Activated T-cell treated with anti-CD3 and anti-CD28 coated beads for 48 hours (primary cell): ENCODE measurements at places on chromosomes 4 and X.
A peak's percentile ranks its signal among the peaks of the same experiment; 100 is the strongest.

DNA sequence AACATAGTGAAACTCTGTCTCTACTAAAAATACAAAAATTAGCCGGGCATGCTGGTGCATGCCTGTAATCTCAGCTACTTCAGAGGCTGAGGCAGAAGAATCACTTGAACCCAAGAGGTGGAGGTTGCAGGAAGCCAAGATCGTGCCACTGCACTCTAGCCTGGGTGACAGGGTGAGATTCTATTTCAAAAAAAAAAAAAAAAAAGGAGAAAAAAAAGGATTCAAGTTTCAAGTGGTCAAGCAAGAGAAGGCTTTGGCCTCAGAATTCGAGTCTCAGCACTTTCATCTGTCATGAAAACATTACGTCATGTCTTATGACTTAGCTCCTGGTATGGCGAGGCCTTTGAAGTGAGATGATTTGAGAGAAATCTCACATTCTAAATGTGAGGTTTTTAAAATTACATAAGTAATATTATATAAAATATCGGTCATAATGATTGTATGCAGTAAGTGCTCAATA lies 21.2 kb upstream of the DHRSX start:
- no peak for DNase-seq

DNA sequence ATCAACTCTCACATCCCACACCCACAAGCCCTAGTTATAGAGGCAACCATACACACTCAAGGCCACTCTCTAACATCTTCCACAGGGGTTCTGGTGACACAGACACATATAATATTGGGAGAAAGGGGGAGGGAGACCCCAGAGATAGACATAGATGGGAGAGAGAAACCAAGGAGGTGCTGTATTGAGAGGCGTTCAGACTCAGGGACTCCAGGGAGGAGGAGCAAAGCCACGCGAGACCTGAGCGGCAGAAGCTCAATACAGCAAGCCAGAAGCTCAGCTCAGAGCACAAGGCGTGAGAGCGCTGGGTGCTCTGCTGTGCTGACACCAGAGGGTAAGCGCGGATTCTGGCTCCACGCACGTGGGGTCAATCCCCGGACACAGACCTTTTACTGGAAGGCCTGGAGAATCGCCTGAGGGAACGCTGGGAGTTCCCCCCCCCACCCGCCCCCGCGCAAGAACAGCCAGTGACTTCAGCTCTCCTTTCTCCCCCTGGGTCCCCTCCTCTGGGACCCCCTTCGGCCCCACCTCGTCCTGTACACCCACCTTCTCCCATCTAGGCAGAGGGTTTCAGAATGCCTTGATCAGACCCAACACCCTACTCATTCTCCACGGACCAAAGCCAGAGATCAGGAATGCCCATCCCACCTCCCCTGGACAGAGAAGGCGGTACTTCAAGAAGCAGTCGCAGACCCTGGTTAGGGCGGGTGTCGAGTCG lies 8.7 kb downstream of the MSX1 start:
- DNase-seq: no peak

DNA sequence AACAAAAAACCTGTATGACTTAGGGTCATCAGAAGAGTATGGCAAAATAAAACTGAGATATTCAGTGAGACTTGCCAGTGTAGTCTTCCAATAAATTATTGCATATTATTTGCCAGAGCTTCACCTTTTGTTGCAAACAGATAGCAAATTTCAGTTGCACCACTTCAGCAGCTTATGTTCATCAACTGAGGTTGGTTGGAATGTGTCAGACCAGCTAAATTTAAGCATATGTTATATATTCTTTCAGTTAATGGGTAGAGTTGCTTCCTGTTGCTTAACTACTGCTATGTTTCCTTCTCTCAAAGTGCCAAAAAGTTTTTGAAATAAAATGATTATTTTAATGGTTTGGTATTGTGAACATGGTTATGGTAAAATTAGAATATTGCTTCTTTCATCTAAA lies 61.5 kb downstream of the GALNT7 start:
- DNase-seq: no peak

DNA sequence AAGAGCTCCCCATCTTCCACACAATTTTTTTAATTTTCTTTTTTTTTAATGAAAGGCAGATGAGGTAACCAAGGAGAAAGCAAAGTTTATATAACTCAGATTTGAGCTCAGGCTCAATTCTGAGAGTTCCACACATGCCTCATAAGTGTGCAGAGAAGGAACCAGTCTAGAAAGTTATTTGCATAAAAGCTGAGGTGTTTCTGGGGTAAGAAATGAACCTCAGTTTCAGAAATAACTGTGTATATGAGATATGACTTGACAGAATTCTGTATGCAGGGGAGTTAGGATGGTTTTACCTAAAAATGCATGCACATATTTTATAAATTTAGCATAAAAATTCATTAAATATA lies 51.3 kb downstream of the DTHD1 start:
- DNase-seq: no peak

DNA sequence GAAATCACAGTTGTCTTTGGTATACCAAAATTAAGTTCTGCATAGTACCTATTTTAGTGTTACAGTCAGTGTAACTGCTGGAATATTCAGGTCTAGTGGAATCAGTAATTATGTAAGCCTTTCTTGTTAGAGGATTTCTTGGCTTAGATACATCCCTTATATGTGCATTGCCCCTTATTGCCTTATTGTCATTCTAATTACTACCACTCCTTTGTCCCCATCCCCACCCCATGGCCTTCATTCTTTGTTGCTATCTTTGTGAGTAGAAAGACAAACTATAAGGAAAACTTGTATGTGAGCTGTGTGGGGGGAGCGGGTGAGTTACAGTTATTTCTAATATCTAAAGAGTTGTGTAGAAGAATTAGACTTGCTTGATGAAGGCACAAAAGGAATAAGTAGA lies 36.9 kb upstream of the RPA4 start:
- DNase-seq: no peak

DNA sequence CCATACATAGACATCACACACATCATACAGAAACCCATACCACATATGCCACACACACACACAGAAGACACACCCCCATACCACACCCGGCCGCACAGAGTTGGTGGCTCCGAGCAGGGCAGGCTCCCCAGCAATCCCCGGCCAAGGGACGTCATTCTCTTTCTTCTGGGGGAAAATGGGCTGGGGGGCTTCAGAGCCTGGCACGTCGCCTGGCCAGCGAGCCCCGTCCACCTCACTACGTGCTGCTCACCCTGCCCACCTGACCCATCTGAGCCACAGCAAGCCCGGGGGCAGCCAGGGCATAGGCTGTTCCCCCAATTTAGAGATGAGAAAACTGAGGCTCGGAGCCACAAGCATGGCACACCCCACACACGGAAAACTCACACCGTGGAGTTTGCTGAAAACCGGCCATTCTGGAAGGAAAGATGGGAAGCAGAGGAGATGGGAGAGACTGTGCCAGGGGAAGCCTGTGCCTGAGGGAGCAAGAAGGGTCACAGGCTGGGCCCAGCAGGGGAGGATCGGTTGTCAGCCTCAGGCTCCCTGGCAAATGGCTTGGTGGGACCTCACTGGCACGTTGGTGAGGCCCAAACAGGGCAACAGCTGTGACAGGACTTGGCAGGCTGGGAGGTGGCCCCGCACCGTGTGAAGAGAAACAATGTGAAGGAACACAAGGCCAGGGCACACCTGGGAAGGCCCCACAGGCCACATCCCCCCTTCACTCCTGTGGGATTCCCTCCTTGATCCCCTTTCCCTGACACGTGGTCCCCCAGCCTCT lies 73.2 kb downstream of the JAKMIP1 start:
- no peak for DNase-seq

DNA sequence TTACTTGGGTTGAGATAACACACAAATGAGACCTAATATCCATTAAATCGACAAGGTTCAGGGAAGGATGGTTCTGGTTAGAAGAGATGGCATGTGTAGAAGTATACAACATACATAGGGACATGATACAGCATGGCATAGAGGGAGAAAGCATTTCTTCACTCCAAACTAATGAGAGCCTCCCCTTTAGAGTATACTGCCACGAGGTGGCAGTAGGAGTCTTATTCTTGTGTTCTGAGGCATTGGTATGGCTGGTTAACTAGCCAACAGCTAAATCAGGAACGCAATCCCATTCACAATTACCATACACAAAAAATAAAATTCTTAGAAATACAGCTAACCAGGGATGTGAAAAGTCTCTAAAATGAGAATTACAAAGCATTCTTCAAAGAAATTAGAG lies 29.1 kb upstream of the TRO start:
- DNase-seq: no peak

DNA sequence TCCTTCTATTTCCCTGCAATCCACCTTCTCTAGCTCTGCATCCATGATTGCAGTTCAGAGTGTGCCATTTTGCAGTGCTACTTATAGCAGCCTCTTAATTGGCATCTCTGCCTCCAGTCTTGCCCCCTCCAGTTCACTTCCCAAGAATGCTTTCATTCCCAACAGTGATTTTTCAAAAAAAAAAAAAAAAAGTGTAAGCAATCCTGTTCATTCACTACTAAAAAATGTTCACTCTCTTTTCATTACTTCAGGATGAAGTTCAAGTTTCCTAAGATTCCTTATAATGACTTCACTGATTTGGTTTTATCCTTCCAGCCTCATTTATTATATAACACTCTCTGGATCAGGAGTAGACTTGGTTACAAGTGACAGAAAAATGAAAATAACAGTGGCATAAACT lies 124.7 kb upstream of the LNX1 start:
- no peak for DNase-seq

DNA sequence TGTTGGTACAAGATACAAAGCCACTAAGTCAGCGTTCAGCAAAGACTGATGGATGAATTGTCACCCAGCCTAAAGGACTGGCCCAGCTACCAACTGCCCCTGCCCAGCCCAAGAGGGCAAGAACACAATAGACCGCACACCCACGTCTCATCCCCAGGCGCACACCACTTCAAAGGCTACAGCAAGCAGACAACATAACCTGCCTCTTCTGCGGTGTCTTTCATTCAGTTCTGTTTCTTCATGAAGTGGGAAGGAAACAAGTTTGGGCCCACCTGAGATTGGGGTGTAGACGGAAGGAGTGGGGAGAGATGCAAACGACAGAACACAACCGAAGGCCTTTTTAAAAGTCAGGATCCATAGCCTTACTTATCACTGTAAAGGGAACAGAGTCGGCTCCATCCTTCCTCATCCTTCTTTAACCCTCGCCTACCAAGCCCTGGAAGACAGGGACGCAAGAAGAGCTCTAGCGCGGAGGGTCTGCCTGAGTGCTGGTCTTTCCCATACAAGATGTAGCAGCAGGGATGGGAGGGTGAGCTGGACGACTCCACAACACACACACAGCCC lies 691 bp downstream of the SCARB2 start:
- no peak for DNase-seq

DNA sequence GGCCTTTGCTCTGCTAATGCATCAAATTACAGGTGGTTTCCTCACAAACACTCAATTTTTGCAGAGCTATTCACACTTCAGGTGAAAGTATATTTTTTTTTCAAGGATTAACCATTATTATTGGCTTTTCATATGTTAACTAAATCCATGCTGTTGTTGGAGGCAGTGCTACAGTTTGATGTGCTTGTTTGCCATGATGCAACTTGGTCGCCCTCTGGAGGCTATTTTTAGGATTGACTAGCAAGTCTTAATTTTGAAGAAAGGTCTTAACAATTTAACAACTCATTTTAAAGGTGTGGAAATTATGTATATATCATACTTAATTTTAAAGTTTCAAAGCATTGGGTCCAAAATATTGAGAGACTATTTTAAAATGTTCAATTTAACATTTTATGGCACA lies 168.8 kb upstream of the FAM47A start:
- DNase-seq: no peak

GRCh38 chrX:156004256-156004655 lies 6.8 kb downstream of the IL9R start:
- no peak for DNase-seq

DNA sequence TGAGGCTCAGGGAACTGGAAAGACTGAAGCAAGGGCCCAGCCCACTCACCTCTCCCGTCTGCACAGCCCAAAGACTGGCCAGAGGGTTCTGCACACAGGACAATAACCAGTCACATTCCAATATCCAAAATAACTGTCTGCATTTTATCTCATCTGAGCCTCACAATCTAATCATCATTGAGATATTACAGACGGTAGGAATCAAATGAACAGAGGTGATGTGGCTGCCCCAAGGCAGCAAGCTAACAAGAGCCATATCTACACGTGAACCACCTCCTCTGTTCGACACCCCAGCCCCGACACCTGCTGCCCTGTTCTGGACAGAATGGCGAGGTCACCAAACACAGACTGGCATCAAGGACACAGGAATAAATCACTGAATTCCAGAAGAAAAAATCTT lies 60.5 kb downstream of the AFAP1 start:
- no peak for DNase-seq

- DNase-seq: no peak
These were observed 107.3 kb upstream of the PRDX4 start for GRCh38 chrX:23559975-23560374.

- DNase-seq: peak; percentile 49
These were observed at the start of gene TBL1X for GRCh38 chrX:9464435-9465371. Gene TBL1X (plus strand): TSS chrX:9465058. CDS start chrX:9653587, 188,529 bp downstream.

GRCh38 chr4:13659341-13660070 lies 32.0 kb upstream of the BOD1L1 start:
- DNase-seq: no peak

GRCh38 chr4:61411241-61411640 lies 211.1 kb downstream of the ADGRL3 start:
- DNase-seq: no peak

- no peak for DNase-seq
These were observed 45.7 kb downstream of the MANBA start for GRCh38 chr4:102715057-102715456.

GRCh38 chr4:8403173-8403753 lies 37.3 kb downstream of the ACOX3 start:
- peak; percentile 46 for DNase-seq

DNA sequence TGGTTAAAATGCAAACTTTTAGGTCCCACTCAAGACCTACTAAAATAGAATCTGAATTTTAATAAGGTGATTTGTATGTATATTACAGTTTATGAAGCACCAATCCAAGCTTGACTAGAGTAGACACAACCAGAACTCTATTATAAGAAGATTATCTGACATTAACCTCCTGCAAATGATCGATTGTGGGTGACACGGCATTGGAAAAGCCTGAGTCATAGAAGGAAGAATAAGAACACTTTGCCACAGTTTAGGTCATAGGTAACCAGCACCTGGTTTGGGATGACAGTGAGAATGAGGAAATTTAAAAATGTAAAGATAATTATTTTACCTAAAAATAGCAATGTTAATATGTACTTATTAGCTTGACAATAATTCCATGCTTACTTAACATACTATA lies 15.2 kb downstream of the PDGFC start:
- no peak for DNase-seq
